Adipocyte (in vitro differentiated cells): ENCODE measurements at places on chromosomes 1 and 21.
A peak's percentile ranks its signal among the peaks of the same experiment; 100 is the strongest.

- no peak for DNase-seq
Measured at GRCh38 chr1:25804964-25805862, 5.2 kb downstream of the SELENON start.

DNA sequence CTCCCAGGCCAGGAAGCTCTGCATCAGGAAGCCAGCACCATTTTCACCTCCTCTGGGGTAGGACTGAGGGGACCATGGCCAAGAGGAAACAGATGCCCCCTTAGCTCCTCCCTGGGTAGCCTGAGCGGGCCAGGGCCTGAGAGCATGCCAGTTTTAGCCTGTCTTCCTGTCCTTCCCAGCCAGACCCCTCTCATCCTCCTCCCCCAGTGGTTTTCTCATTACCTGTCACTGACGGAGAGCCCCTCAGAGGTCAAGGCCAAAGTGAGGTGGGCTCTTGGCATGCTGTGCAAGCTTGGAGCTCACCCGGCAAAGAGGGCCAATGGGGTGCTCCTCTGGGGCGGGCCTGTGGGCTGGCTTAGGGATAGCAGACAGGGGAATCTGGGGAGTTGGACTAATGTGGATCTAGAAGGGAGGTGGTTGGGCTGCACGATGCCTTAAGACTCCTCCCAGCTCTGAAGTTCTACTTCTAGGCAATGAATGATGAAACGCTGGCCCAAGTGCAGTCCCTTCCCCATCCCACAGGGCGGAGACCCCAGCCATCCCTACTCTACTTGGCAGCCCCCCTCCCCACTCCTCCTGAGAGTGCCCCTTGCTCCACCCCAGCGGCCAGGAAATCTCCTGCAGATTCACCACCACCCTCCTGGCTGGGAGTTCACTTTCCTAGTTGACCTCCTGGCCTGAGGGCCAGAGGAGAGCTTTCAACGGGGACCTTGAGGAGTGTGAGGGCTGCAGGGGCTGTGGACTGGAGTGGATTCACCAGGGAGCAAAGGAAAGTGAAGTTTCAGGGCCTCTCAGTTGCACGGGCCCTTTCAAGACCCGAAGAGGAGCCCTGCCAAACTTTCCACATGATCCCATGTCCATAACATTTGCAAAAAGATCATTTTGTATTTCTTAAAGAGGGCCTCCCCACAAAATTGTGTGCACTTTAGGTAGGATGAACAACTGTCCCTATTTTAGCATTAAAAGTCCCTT, 9.4 kb upstream of the LMNA start:
- peak; percentile 74 for DNase-seq

GRCh38 chr1:84000954-84001495, 2.1 kb upstream of the TTLL7 start:
- DNase-seq, result no peak

DNA sequence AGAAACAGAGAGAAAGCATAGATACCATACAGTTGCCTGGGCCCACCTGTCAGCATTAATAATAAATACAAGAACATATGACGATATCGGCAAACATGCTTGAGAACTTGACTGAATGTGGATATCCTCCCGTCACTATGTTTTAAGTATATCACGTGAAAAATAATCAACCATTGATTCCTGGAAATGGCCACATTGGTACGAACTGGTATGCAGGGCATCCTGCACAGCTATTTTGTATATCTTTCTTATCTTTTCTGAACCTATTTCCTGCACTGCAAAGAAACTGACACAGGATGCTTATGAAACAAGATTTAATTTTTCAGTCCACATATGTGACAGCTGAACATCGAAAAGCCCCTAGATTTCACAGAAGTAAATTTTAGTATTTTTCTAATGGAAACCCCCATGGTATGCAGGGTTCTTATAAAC, 22.8 kb upstream of the RGS1 start:
- no peak for DNase-seq

GRCh38 chr1:63268876-63269275, 53.5 kb upstream of the FOXD3 start:
- no peak for DNase-seq

- DNase-seq, result no peak
Measured at GRCh38 chr1:83998205-83998497, 781 bp downstream of the TTLL7 start.

DNA sequence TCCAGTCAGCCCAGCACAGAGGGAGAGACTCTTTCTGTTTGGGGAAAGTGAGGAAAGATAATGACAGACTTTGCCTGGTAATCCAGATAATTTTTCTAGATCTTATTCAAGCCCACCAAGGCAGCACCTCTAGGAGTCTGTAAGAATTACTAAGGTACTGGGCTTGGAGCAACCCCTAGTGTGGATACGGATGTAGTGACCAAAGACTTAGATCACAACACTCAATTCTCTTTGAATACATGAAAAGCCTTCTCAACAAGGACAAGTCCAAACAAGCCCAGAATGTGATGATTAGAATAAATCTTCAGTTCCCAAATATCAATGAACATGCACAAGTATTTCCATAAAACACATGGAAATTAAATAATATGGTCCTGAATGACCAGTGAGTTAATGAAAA, 206.9 kb downstream of the MRPL39 start:
- no peak for DNase-seq

GRCh38 chr1:222454186-222454585, 93.7 kb downstream of the HHIPL2 start:
- peak; percentile 69 for DNase-seq

GRCh38 chr21:36698981-36699545, at the start of gene SIM2:
Gene SIM2, plus strand, starts transcription at chr21:36699115. Its CDS starts 632 bp downstream, at chr21:36699747.
- DNase-seq, result peak; percentile 28

DNA sequence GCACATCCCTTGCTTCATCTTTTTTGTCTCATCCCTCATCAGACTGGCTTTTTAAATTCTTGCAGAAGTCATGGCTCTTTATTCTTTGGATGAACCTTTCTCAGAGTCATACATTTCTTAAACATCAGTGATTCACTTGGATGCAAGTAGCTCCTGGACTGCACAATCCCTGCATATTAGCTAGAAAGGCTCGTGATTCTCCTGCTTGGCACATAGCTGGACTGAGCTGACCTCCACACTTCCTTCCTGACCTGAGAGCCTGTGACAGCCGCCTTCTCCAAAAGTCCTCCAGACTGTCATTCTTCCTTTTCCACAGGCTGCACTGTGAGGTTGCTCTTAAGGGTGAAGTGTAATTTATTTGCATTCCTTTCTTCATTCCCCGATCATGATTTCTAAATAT, 109.4 kb downstream of the RGL1 start:
- DNase-seq, result no peak
